ENCODE measurements at places on chromosomes 5 and 9.
A peak's percentile ranks its signal among the peaks of the same experiment; 100 is the strongest.

- peak; percentile 27 for ATAC-seq
These were observed 839 bp downstream of the MED27 start for GRCh38 chr9:132078699-132079356.

DNA sequence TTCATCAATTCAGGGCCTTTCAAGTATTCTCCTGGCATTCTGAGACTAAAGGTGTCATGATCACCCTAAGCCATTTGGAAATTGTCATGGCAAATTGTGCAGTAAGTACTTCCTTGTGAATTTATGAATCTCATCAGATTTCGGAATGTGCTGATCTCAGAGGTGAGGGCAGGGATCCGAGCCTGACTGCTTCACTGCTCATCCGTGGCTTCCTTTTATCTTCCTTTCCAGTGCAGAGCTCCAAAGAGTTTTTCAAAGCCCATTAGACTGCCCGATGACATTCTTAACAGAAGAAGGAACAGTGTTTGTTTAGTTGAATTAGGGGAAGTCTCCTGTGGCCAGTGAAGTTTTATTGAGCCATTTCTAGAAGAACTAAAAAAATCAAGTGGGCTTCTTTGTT is 182.8 kb upstream of the GDNF start:
- ATAC-seq, result no peak

DNA sequence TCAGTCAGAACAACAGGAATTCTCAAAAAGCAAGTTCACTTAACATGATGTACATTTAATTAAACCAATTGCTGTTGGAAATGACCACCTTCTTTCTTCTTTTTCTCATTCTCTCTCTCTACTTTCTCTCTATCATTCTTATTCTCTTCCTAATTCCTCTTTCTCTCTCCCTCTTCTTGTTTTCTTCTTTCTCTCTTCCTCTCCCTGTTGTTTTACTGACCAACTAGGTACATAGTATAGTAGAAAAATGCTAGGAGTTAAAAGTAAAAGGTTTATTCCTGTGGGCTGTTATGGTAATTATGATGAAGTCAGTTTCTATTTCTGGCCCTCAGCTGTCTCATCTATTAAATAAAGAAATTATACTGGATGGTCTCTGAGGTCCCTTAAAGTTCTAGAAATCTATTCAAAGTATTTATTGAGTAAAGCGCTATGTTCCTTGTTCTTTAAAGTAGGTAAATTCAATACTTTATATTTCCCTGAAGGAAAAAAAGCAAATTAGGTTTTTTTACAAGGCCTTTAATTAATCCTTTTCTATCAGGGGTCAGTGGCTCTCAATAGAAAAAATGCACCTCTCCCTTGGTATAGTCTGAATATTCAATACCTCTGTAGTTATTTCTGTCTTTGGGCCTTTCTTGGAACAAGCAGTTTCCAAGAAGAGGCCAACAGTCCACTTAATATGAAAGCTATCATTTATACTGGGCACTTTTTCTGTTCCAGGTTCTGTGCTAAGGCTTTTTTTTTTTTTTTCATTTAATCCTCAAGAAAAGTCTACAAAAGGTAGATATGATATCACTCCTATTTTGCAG is 102.3 kb upstream of the SLC30A5 start:
- ATAC-seq, result no peak

DNA sequence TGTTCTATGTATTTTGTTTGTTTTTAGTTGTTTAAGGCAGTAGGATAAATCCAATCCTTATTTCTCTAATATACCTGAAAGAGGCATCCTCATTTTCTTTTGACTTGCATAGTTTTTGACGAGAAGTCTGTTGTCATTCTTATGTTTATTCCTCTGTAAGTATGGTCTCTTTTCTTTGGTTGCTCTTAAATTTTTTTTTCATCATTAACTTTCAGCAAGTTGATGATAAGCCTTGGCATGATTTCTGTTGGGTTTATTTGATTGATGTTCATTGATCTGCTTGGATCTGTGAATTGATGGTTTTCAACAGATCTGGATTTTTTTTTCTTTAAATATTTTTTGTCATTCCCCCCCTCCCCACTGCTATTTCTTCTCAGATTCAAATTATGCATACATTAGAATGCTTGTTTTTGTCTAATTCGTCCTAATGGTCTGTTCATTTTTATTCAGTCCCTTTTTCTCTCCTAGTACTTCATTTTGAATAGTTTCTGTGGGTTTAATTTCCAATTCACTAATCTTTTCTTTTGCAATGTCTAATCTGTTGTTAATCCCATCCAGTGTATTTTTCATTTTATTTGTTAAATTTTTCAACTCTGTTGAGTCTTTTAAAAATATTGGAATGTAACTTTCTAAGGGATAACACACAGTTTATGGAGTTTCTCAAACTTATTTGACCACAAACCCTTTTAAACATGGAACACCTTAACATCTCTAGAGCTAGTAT is 495.9 kb downstream of the CSNK1G3 start:
- ATAC-seq, result no peak

- no peak for ATAC-seq
These were observed 931.0 kb upstream of the DMAC1 start for GRCh38 chr9:8730618-8731017.

Measured in activated T-helper 17 cell treated with anti-CD3 and anti-CD28 coated beads, Interleukin-2, amount 50 U/mL, for 72 hours (primary cell).